ENCODE measurements at places on chromosomes 12 and 14.

DNA sequence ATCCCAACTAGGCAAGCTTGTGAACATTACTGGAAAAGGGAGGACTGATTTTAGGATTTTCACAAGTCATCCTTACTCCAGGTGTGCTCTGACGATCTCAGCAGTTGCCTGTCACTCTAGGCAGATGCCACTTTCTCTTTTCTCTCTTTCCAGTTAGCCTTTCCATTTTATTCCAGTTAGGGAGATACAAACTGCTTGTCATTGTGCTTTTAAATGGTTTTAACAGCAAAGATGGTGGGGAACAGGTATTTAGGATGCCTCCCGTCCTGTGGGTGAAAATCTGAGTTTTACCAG lies 1.2 kb downstream of the PA2G4 start:
- no peak for DNase-seq

- no peak for DNase-seq
Measured at GRCh38 chr14:100622708-100623485, 35.7 kb upstream of the BEGAIN start.

GRCh38 chr12:111405859-111406473 lies at the start of gene SH2B3:
Gene SH2B3 (plus strand): TSS chr12:111405923. CDS start chr12:111418146, 12,223 bp downstream.
- DNase-seq: no peak

GRCh38 chr14:35085441-35085840 lies 36.3 kb downstream of the PPP2R3C start:
- DNase-seq: no peak

DNA sequence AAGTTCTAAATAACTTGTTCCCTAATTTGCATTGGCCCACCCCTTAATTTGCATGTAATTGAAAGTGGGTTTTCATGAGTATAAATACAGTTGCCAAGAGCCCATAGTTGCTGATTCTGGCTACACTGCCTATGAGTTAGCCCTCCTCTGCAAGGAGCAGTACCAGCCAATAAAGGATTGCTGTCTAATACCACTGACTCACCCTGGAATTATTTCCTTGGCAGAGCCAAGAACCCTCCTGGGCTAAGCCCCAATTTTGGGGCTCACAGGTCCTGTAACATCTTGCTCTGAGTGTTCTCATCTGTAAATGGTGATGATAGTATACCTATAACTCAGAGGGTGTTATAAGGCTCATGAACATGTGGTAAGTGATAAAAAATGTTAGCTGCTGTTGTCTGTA lies 6.8 kb downstream of the TTC8 start:
- no peak for DNase-seq
